HEK293T (cell line): ENCODE measurements at places on chromosomes 4 and X.

GRCh38 chrX:107760304-107761077 lies 15.1 kb downstream of the TSC22D3 start:
- DNase-seq = no peak

- DNase-seq = peak; percentile 71
These were observed 36.8 kb upstream of the VMA21 start for GRCh38 chrX:151359931-151360871.

DNA sequence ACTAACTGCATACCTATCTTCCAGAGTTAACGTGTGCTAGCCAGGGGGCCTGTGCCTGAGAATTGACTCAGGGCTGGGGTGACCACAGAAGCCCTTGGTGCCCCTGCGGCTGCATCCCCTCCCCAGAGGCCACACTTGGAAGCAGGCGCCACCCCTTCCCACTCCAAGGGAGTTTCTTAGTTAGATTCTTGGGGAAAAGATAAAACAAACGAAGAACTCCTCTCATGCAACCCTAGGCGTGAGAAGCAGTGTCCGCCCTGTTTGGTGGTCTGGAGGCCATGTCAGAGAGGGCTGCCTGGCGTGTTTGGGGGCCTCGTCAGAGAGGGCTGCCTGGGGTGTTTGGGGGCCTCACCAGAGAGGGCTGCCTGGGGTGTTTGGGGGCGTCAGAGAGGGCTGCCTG lies 50.3 kb upstream of the HGFAC start:
- no peak for DNase-seq

- no peak for DNase-seq
These were observed 204.6 kb downstream of the RTL9 start for GRCh38 chrX:110563282-110563681.

GRCh38 chr4:16783119-16783518 lies 115.3 kb downstream of the LDB2 start:
- no peak for DNase-seq
